ENCODE measurements at places on chromosomes 2 and 18.
A peak's percentile ranks its signal among the peaks of the same experiment; 100 is the strongest.

DNA sequence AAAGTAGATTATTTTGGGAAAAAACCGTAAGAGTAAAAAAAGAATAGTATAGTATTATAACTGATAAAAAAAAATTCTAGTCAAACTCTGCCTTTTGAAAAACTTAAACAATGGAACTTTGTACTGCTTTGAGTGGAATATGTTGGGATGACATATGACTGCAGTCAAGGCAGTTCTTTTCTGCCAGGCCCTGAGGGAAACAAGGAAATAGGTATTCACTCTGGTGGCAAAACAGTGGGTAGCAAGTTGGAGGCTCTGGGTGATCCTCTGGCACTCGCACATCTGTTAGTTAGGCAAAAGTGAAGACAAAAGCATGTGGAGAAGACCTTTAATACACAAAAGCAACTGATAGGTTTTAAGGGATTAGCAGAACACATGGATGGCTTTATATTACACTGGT is 102.2 kb downstream of the ARHGEF33 start:
- no peak for DNase-seq

DNA sequence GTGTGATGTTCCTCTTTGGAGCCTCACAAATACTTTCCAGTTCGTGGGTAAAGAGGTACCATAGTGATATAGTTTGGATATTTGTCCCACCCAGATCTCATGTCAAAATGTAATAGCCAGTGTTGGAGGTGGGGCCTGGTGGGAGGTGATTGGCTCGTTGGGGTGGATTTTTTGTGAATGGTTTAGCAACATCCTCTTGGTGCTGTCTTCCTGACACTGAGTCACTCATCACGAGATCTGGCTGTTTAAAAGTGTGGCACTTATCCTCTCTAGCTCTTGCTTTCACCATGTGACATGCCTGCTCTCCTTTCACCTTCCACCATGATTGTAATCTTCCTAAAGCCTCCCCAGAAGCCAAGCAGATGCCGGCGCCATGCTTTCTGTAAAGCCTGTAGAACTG is 3.0 kb upstream of the CCDC93 start:
- DNase-seq, result no peak

DNA sequence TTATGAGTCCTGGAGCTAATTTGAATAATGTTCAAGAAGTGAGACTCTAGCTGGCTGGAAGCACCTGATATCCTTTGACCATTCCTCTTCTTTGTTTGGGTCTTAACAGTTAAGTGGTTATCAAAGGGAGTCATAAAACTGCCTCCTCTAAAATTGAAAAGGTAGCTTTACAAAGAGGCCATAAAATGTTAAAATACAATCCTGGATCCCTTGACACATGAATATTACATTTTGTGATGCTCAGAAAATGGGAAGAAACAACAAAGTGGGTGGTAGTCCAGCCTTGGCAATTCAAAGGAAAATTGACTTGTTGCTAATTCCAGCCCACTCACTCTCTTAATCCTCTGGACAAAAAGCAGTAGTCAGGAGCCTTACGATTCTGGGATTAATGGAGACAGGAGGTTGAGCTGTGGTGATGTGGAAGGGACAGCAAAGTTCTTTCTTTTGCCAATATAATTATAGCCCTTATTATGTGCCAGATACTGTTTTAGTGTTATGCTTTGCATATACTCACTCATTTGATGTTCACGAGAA is 339.2 kb downstream of the PDE11A start:
- DNase-seq, result no peak

- no peak for DNase-seq
Measured at GRCh38 chr18:74069178-74070050, 78.2 kb downstream of the FBXO15 start.

GRCh38 chr2:231321556-231322334 is 73.8 kb upstream of the B3GNT7 start:
- DNase-seq, result no peak

GRCh38 chr18:48828691-48829442 is 121.9 kb downstream of the SMAD7 start:
- no peak for DNase-seq

DNA sequence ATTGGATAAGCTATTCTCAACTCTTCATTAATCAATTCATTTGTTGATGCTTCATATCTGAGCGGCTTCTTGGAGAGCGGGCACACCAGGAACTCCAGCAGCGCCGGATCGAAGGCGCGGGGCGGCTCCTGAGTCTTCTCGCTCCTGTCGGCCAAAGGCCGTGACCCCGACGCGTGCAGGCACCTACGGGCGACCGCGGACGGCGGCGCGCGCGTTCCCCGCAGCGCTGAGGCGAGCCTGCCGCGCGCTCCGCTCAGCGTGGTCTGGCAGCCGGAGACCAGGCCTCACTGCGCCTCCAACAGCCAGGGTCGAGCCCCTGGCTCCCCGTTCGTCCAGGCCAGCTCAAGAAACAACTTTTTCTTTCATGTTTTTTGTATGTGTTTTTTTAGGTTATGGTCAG is 97.5 kb downstream of the ICA1L start:
- no peak for DNase-seq

DNA sequence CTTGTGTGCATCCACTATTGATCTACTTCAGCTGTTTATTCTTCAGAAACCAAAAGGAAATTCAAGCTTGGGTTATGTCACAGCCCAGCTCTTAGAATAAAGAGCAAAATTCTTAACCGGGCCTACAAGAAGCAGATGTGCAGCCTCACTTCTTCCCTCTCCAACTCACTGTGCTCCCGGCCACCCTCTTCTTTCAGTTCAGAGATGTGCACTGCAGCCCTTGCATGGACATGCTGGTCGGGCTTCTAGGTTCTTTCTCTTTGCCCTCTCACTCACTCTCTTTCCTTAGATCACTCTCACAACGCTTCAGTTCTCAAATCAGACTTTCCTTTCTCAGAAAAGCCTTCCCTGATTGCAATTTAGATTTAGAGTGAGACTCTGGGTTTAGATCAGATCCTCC is 104.1 kb downstream of the CHN1 start:
- DNase-seq, result no peak

- DNase-seq, result no peak
Measured at GRCh38 chr2:206086716-206087350, 859 bp upstream of the INO80D start.

- DNase-seq, result no peak
Measured at GRCh38 chr2:150140777-150141176, 346.7 kb downstream of the RND3 start.

- DNase-seq, result no peak
Measured at GRCh38 chr2:23589739-23590138, 204.8 kb downstream of the KLHL29 start.

GRCh38 chr2:178990533-178991241 is 59.2 kb downstream of the CCDC141 start:
- DNase-seq, result no peak

GRCh38 chr2:158513841-158514240 is 57.1 kb downstream of the PKP4 start:
- no peak for DNase-seq

- DNase-seq, result no peak
Measured at GRCh38 chr2:221596192-221596591, 24.1 kb upstream of the EPHA4 start.

GRCh38 chr2:149200109-149200520 is 130.3 kb upstream of the LYPD6 start:
- no peak for DNase-seq

GRCh38 chr2:7773362-7774360 is 856.4 kb downstream of the RNF144A start:
- DNase-seq, result no peak

GRCh38 chr2:236535024-236535423 is 34.6 kb upstream of the ACKR3 start:
- DNase-seq, result no peak

GRCh38 chr2:135875491-135876065 is 665 bp downstream of the MCM6 start:
- DNase-seq, result no peak

- no peak for DNase-seq
Measured at GRCh38 chr18:50720325-50720674, 99.5 kb downstream of the MRO start.

- DNase-seq, result no peak
Measured at GRCh38 chr18:21241301-21242048, 557 bp upstream of the GREB1L start.

DNA sequence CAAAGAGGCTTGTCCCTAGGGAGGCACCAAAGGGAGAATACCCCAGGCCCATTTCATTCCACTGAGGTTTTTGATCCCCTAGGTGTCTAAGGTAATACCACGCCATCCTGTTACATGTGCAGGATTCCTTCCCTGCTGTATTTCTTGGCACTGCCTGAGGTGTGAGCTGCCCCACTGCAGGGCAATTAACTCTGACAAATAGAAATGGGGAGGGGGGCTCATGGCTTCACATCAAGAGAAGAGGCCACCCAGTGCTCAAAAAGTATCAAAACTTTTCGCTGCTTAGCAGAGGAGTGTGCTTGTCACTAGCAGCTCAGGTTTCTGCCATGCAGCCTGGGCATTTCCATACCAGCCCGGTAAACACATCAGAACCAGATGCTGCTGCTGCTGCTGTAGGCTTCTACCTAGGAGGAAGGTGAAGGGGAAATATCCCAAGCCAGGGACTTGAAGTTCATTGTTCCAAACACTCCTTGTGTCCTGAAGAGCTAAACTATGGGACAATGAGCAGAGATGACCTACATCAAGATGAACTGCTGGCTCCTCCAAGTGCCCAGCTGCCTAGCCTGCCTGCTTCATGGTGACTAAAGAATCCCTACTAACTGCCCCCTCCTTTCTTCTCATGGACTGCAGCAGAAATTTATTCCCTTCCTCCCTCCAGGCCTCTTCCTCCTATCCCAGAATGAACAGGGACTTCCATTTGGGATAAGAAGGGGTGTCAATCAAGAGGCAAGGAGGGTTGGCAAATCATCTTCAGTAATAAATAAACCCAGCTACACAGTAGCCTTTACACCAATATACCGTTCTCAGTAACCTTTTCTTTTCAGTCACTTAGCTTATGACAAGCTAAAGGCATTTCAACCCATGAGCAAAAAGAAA is 16.4 kb downstream of the POU3F3 start:
- DNase-seq, result no peak

DNA sequence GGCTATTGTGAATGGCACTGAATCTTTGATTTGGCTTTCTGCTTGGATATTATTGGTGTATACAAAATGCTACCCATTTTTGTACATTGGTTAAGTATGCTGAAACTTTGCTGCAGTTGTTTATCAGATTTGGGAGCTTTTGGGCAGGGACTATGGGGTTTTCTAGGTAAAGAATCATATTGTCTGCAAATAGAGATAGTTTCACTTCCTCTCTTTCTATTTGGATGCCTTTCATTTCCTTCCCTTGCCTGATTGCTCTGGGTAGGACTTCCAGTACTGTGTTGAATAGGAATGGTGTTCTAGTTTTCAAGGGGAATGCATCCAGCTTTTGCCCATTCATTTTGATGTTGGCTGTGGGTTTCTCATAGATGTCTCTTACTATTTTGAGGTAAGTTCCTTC is 489.1 kb upstream of the LRATD1 start:
- DNase-seq, result no peak

DNA sequence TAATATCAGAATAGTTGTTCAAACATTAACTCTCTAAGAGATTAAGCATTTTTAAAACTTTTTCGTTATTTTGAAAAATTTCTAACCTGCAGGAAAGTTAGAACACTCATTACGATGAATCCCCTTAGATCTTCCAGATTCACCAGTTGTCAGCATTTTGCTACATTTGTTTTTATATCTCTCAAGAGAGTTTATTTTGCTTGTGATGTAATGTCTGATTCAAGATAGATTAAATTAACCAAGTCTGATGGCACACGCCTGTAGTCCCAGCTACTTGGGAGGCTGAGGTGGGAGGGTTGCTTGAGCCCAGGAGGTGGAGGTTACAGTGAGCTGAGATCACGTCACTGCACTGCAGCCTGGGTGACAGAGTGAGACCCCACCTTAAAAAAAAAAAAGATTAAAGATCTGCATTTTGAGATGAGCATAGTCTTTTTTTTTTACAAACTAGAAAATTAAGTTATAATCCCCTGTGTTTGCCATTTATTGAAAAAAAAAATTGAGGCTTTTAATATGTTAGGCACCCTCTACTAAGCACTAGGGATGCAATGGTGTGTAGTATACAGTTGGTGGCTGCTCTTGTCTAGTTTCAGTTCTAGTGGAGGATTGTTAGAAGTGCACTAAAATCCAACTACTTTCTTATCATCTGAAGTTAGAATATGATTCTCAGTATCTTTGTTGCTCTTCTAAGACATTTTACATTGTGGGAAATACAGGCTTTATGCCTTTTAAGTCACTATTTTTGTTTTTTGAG is 20.9 kb downstream of the RAB10 start:
- no peak for DNase-seq

DNA sequence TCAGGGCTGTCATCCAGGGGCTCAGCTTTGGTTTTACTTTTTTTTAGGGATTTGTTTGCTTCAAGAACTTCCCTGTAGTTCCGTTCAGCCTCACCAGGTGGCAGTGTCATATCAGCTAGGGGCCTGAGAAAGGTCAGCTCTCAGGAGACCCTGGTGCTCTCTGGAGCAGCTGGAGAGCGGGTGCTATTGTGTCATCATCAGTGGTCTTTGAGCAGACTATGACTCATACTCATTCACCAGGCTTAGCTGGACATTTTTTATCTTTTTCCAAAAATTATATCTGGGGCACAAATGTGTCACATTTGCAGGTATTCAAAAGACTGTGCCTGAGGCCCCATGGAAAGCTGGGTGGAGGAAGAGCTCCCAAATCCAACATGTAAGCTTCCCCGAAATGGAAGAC is 24.4 kb downstream of the ZNF892 start:
- DNase-seq, result peak; percentile 25

DNA sequence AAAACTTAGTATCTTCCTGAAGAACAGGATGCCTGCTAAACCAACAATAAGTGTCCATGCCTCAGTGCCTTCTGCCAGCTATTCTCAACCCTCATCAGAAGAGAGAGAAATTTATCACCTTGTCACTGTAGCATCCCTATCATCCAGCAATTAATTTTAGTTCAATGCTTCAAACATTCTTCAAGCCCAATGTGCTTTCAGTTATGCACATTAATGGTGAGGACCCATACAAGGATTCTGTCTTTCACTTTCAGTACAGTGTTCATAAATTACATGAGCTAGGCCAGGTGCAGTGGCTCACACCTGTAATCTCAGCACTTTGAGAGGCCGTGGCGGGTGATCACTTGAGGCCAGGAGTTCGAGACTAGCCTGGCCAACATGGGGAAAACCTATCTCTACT is 47.0 kb upstream of the MSH6 start:
- no peak for DNase-seq

- no peak for DNase-seq
Measured at GRCh38 chr2:23901966-23902846, 24.7 kb downstream of the ATAD2B start.
